Stimulated activated CD4-positive, alpha-beta T cell treated with anti-CD3 and anti-CD28 coated beads, Interleukin-1b, Interleukin-23, amount 100 ng/mL, for 1 hour (primary cell): ENCODE measurements at places on chromosomes 11 and 22.
A peak's percentile ranks its signal among the peaks of the same experiment; 100 is the strongest.

DNA sequence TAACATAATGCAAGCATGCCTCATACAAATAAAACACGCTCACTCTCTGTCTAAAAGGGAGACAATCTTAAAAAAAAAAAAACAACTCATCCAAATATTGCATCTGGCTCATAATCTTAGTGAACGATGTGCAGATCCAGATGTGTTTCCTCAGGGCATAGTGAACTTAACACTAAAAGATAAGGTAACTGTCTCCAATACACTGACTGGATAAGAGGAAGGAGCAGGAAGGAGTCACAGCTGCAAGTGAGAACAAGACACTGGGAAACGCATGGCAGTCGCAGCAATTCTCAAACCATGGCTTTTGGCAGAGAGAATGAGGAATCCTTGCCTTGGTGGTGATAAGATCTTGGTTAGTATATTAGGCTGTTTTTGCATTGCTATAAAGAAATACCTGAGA is 9.2 kb upstream of the EIF3M start:
- no peak for DNase-seq

DNA sequence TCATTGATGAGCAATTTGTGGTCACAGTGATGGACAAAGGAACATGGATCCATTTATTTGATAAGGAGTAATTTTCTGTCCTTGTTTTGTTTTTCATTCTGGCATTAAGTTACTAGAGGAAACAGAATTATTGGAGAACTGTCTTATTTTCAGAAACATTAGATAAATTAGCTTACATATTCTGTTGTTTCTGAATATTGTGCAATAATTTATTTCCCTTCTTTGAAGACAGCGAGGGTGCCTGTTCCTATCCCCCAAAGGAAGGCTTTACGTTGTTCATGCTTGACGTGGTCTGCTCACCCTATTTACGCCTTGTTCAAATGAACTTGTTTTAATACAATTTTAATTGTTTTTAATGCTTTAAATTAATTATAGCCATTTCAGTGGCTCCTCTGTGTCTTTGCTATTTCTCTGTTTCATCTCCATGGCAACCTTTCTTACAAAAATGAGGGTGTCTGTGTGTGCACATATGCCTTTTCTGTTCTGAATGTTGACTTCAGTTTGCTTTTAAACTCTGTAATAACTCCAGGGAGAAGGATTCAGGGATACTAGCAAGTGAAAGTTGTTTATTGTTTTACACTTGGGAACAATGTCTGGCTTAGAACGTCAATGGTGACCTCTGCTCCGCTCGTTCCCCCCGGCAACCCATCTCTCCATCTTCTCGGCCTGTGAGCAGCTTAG is 138.3 kb upstream of the PLET1 start:
- DNase-seq, result no peak

GRCh38 chr11:82927264-82927880 is 25.8 kb downstream of the DDIAS start:
- peak; percentile 16 for DNase-seq

DNA sequence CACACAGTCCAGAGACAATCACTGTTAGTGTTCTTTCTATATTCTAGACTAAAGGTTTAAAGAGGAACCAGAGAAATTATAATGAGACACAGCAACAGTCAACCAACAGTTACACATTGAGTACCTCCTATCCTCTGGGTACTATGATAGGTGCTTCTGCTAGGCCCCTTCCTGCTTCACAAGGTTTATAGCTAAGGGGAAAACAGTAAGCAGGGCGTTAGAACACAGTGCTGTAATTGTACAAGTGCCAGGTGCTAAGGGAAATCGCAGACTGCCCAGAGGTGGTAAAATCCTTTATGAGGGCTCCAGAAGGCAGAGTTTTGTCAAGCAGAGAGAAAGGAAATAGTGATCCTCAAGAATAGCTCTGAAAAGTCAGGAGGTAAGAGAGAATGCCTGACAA is 297.2 kb upstream of the FAT3 start:
- DNase-seq, result no peak

- no peak for DNase-seq
These were observed 36.8 kb downstream of the IL18 start for GRCh38 chr11:112127056-112127455.

DNA sequence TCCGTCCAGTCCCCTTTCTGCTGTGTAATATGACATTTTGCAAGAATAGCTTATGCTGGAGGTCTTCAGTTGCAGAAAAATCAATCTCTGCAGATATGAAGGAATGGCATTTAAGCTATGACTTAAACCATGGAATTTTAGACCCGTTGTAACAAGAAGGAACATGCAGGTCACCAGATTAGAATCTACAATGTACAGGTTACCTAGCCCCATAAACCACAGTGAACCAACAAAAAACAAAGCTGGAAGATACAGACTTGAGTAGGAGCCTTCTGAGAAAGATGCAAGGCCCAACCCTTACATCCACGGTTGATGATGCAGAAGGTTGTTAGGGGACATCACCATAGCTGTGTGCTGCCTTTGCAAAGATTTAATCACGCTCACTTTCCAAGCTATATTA is 132.5 kb downstream of the WT1 start:
- no peak for DNase-seq
